ENCODE measurements at places on chromosomes 3 and 15. TPM values are rescaled to one million over a fixed set of nuclear protein-coding genes. Genes with fewer than 3 reads are reported as not detected.

The REC114 gene
- polyA plus RNA-seq, result not detected

The COL6A5 gene
- 0.05 TPM for polyA plus RNA-seq

The RASGRP1 gene
- 1.1 TPM for polyA plus RNA-seq

The TMEM212 gene
- polyA plus RNA-seq, result not detected

The TLR9 gene
- polyA plus RNA-seq, result not detected

The RNF123 gene
- 14.6 TPM for polyA plus RNA-seq

The GOLGA6B gene
- polyA plus RNA-seq, result not detected

The EIF4G1 gene
- polyA plus RNA-seq, result 227 TPM

The PLA2G4E gene
- polyA plus RNA-seq, result not detected

The TRA2B gene
- 368 TPM for polyA plus RNA-seq

The OR4F6 gene
- not detected for polyA plus RNA-seq

Data from GM23338 (cell line).